ENCODE measurements at places on chromosomes 3 and 15.

- DNase-seq: no peak
Observed at GRCh38 chr15:42908538-42908937, 12.0 kb downstream of the TTBK2 start.

GRCh38 chr3:51940648-51941462 is 849 bp downstream of the RRP9 start:
- no peak for DNase-seq

GRCh38 chr3:34675383-34676120 is 877.1 kb downstream of the PDCD6IP start:
- DNase-seq: no peak

GRCh38 chr3:171456765-171457606 is 3.2 kb downstream of the TNIK start:
- DNase-seq: no peak

DNA sequence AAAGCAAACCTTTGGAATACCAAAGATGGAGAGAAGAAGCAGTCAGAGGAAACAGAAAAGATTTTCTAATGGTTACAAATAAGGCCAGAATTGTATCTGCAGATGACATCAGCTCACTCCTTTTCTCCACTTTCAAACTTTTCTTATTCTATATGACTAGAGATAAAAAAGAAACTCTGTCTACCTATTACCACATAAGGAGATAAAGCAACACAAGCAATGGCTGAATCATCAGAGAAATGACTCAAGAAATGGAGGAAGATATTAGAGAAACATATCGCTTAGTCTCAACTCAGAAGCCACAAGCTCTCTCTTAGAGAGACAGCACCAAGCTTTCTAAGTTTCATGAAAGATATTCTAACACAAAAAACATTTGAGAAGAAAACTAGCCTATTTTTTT is 784.0 kb downstream of the ZPLD1 start:
- no peak for DNase-seq

- DNase-seq: no peak
Observed at GRCh38 chr3:138376663-138377062, 28.3 kb downstream of the MRAS start.

DNA sequence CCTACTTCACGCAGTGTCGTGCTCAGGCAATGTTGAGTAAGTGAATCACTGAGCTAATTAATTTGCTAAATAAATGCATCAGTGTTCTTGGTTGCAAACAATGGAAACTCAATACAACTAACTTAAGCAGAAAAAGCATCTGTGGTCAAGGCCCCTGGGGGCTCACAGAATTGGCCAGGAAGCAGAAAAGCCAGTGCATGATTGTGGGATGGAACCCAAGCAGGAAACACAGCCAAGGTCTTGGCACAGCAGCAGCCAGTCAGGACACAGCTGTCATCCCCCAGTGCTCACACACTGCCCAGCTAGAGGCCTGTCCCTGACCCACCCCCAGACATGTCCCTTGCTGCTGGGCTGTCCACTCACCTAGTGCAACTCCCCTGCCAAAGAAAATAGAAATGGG is 85.9 kb downstream of the AQP9 start:
- DNase-seq: no peak

DNA sequence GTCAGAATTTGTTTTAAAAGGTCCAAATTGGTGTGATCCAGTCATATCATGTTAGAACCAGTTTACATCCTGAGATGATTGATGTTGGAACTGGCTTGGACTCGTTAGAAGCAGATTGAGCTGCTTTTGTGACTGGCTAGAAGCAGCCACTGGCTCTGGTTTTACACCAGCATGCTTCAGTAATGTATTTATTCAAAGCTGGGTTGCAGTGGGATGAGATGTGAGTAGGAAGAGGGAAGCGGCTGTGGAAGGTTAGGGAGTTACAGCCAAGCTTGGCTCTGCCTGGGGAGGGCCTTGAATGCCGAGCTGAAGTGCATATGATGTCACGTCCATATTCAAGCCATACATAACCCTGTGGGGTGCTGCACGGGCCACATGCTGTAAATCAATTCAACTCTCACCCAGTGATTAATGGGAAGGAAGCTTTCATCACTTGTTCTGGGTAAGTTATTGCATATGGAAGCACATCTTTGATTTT is 104.0 kb upstream of the SMAD3 start:
- DNase-seq: no peak

DNA sequence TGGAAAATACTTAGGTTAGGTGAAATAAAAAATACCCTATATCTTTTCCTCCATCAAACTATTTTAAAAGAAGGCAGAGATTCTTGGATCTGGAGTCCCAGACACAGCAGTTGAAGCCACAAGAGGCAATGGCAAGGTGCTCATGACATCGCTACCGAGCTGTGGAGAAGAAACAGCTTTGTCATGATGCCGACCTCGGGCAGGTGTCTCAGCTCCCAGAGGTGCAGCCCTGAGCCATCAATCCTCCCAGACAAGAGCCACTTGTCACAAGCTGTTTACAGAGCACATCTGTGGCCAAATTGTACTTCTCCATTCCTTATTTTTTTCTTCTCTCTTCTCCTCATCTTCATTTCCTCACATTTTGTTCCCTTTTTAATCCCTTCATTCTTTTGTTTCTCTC is 50.8 kb downstream of the GPR176 start:
- DNase-seq: no peak

DNA sequence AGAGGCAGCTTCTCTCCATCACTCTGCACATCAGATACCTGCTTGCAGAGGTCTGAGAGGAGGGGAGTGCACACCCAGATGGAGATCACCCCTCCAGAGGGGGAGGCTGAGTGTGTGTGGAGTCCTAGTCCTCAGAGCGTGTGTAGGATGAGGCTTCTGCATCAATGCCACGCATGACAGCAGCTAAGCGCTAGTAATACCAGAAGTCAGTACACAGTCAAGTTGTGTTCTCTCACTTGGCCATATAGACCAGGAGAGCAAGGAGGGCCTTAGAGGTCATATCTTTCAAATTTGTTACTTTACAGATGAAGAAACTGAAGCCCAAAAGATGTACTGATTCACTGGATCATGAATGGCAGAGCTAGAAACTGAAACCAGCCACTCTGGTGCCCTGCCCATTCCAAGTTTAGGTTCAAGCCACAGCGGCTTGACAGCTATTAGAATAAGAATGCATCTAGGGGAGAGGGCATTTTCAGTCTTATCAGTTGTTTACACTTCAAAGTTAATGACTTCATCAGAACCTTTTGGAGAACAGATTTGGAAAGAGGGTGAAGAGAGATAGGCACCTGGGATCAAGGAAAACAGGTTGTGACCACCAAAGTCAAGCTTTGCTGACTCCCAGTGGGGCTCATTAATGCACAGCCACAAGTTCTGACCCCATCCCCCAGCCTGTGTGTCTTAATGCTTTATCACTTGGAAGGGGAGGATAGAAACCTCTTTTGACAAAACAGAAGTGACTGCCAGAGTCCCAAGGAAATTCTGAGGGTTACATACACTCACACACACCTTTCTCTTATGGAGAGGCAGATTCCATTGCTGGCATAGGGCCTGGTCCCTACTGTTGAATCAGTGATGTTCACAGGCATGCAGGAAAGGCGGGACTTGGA is 310.3 kb downstream of the CHST2 start:
- no peak for DNase-seq

DNA sequence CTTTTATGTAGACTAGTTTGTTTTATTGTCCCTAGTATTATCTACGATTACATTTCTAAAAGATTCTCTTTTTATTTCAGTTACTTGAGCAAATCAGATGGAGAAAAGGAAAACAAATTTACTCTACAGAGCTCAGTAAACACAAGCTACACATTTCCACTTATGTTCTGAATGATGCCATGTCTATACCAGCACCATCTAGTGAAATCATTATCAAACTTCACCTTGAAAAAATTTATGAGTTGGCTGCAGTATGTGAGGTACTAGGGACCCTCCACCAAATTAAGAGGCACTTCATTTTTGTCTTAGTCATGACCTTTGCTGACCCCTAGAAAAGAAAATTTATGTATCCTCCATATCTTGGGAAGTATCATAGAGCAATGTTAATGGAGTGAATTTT is 827.4 kb downstream of the SI start:
- no peak for DNase-seq

DNA sequence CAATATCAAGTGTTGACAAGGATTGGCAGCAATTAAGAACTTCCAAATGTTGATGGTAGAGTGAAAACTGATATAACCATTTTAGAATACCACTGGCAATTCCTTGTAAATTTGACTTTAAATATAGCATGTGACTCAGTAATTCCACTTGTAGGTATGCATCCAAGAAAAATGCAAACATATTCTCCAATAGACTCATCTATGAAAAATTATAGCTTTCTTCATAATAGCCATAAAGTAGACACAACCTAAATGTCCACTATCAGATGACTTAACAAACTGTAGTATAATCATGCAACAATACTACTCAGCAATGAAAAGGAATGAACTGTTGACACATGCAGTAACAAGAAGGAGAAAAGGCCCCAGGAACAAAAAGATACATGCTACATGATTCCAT is 988.1 kb downstream of the FHIT start:
- DNase-seq: no peak

DNA sequence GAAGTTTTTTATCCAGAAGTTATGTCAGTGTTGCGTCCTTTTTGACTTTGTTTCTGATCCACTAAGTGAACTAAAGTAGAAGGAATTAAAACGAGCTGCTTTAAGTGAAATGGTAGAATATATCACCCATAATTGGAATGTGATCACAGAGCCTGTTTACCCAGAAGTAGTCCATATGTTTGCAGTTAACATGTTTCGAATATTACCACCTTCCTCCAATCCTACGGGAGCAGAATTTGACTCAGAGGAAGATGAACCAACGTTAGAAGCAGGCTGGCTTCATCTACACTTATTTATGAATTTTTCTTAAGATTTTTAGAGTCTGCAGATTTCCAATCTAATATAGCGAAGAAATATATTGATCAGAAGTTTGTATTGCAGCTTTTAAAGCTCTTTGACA is 57.6 kb downstream of the DNAH1 start:
- DNase-seq: no peak

- no peak for DNase-seq
Observed at GRCh38 chr3:2713923-2714322, 396.3 kb downstream of the IL5RA start.

GRCh38 chr3:52881871-52882270 is 15.5 kb downstream of the STIMATE start:
- no peak for DNase-seq

DNA sequence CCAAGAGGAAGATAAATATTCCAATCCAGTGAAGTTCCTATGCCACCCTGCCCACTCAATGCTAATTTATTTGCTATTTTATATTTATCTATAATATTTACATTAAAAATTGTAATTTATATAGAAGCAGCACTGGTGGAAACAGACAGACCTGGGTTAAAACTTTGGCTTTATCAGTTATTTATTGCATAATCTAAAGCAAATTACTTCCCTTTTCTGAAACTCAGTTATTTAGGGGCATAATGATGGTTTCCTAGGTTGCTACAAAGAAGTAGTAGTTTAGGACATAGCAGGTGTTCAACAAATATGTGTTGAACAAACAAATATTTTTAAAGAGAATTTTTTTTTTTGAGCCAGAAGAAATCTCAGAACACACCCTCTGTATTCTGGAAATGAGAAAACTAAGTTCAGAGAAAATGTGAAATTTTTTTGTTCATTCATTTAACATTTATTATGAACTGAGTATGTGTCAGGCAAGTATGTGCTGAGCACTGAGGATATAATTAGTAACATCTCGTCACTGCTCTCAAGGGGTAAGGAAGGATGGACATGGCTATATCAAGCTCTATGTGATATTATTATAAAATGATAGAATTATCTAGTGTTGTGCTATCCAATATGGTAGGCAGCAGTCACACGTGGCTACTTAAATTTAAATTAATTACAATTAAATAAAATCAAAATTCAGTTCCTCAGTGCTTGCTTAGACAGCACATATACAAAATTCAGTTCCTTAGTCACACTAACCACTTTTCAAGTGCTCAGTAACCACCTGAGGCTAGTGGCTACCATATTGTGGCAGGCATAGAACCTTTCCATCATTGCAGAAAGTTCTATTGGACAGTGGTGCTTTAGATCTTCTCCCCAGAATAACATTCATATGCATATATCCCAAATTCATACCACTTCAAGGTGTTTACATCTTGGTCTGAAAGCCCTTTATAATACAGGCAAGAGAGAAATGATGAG is 7.0 kb upstream of the UBE2Q2 start:
- DNase-seq: peak; percentile 27

- DNase-seq: no peak
Observed at GRCh38 chr3:179971280-179971679, 65.5 kb downstream of the PEX5L start.

- DNase-seq: no peak
Observed at GRCh38 chr15:35281515-35281914, 196.4 kb upstream of the NANOGP8 start.

DNA sequence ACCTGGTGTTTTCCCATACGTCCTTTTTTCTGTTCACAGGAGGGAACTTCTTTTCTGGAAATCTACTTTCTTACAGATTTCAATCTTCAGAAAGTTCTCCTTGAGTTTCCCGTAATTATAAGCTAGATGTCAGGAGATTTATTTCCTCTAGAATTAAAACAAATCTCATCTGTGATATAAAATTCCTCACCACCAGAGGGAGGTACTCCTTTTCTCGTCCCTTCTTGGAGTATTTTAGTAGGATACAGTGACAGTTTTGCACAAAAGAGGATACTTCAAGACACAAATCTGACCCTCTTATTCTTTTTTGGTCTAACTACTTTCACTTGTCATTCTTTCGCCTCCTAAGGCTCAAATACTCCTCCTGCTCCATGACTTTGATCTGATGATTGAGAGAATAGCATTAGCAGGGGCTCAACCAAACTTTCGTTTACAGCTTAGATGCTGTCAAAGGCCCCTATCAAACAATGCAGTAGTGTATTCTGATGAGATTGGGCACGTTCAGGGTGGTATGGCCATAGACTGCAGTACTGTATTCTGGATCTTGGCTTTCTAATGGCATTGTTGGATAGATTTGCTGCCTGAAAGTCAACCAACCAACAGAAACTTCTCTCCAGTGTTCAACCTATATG is 38.0 kb downstream of the TMEM41A start:
- DNase-seq: peak; percentile 6

DNA sequence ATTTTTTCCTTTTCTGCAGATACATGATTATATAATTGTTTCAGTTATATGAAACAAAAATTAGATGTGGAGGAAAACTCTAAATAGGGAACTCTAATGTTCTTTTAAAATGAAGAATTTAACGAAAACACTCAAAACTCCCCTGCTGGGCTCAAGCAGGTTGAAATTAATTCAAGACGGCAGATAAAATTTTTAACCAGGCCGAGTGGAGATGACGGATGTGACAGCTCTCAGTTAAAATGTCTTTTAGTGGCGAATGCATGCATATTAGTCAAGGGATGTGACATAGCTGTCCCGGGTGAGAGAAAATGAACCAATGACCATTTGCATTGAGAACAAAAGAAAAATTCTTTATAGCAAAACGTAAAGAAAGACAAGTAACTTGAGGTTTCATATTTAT is 110.1 kb downstream of the ROBO2 start:
- DNase-seq: no peak

Measured in bone marrow (tissue), 2 donors.